Activated CD4-positive, alpha-beta T cell treated with anti-CD3 and anti-CD28 coated beads for 1 hour (primary cell): ENCODE measurements at places on chromosomes 3 and 15.

- DNase-seq = no peak
These were observed 32.0 kb downstream of the DCUN1D1 start for GRCh38 chr3:182948305-182948704.

GRCh38 chr15:41821831-41822230, 6.1 kb upstream of the JMJD7 start:
- DNase-seq = no peak

- no peak for DNase-seq
These were observed 18.3 kb downstream of the TGM4 start for GRCh38 chr3:44892689-44893088.

DNA sequence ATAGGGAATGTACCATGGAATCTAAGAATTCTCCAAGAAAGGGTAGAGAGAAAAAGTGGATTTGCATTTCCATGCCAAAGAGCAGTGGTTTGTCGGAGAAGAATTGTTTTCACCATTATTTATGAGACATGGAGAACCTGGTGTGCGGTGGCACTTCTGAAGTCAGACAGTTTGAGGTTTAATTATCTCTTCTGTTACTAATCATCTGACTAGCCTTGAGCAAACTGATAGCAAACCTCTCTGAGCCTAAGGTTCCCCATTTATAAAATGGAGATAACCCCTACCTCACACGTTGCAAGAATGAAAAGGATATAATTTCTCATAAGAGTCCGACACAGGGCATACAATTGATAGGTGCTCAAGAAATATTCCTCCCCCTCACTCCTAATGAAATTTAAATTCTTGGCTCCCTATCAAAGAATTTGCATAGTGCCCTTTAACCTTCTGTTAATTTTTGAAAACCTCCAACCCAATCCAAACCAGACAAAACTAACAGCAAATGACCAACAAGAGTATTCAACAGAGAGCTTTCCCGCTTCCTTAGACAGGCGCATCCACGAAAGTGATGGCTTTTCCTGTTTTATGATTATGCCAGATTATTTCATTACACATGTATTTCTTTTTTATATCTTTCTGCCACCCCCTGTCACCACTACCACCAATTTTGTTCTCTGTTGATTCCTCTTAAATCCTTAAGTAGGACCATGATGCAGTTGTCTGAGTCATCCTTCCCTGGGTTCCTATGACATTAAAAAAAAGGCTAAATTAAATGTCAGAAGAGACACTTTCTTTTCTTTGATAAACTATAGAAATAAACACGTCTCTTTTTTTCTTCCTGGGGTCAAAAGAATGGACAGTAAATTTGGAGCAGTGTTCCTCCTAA, 28.5 kb downstream of the TMEM212 start:
- no peak for DNase-seq

- DNase-seq = no peak
These were observed 433.4 kb upstream of the CFAP20DC start for GRCh38 chr3:59483191-59483590.

DNA sequence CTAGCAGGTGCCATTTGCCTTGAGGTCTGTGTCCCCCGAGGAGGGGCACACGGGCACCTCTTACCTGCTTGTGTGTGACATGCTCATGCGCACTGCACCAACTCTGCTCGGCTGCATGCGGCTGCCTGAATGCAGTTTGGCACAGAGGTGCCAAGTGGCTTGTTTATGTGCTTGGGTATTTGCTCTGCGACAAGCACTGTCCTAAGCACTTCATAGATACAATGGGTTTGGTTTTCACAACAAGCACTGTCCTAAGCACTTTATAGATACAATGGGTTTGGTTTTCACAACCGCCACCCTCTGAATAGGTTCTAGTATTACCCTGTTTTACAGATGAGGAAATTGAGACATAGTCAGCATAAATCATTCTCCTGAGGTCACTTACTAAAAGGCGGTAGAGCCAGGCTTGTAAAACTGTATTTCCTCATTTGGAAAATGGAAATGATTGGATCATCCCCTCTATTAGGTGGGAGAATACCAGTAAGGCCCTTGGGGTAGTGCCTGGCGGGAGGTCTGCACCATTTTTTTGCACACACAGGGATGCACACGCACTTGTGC, 487 bp downstream of the ITIH4 start:
- DNase-seq = no peak
